ENCODE measurements at places on chromosomes 4 and X.

DNA sequence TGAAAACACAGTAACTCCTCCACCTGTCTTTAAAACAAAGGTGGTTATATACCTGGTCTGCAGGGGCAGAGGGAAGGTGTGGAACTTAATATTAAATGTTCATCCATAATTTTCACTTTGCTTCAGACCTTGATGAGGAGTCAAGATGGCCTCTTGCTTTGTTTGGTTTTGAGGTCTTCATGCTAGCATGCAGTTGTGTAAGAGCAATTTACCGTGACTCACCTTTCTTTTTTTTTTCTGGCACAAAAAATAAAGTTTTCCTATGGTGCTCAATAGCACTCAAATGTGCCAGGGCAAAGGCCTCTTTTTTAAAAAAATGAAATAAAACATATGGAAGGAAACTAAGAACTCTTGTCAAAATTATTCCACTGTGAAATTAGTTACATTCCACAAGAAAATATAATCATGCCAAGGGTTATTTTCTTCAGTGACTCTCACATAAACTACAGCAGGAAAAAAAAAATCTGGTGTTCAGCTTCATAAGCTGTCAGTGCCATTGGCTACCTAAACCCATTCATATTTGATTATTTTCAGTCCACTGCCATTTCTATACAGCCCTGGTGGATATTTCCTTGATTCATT is 128.2 kb downstream of the SLC7A11 start:
- no peak for DNase-seq

DNA sequence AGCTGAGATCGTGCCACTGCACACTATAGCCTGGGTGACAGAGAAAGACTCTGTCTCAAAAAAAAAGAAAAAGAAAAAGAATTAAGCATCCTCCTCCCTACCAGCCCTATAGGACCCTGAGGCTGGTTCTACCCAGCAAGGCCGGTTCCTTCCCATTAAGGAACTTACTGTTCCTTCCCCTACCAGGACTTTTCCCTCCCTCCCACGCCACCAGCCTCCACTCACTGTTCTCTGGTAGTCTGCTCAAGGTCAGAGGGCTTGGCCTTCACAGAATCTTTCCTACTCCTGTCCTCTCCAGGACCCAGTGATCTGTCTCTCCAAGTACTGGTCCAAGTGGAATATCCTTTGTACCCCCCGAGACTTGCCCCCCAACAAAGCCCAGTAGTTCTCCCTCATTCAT is 1.4 kb downstream of the GRIPAP1 start:
- DNase-seq = no peak

DNA sequence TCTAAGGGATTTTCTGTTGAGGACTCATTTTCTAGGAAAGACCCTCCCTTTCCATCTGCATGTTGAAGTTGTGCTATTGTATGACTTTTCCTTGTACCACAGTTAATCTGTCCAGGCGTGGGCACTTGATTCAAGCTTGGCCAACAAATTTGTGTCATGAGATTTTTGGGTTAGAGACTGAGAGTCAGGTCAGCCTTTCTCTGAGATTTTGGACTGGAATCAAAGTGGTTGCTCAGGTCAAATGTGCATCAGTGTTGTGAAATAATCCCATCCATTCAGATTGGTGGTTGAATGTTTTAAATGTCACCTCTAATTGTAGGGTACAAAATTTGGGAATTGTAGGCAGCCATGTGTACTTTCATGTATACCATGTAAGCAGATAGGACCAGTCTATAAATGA is 545.2 kb upstream of the IGFBP7 start:
- DNase-seq = no peak

GRCh38 chr4:147813109-147813773 is 81.4 kb downstream of the ARHGAP10 start:
- no peak for DNase-seq

DNA sequence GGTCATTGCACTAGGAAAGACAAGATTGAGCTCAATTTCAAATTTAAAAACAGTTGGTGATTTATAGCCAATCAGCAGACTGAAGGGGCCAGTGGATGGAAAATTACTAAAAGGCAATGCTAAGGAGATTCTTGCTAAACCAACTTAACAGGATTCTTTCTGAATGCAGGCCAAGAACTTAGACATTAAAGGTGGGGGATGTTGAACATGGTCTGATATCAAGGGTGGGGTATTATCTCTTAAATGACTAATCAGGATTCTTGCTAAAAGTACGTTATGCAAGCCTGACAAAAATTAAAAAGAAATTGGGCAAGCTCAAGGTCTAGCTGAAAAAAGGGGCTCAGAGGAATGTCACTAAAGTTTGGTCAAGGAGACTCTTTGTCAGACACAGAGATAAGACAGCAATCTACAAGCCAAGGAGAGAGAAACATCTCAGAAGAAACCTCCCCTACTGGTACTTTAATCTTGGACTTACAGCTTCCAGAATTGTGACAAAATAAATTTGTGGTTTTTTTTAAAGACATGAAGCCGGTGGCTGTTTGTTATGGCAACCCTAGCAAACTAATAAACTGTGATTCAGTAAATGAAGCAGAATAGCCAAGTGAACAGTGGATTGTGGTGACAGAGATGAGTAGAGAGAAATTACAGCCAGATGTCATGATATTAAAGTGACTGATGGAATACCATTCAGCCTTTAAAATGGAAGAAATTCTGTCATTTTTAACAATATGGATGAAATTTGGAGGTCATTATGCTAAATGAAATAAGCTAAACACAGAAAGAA is 120.3 kb upstream of the KLHL4 start:
- no peak for DNase-seq

DNA sequence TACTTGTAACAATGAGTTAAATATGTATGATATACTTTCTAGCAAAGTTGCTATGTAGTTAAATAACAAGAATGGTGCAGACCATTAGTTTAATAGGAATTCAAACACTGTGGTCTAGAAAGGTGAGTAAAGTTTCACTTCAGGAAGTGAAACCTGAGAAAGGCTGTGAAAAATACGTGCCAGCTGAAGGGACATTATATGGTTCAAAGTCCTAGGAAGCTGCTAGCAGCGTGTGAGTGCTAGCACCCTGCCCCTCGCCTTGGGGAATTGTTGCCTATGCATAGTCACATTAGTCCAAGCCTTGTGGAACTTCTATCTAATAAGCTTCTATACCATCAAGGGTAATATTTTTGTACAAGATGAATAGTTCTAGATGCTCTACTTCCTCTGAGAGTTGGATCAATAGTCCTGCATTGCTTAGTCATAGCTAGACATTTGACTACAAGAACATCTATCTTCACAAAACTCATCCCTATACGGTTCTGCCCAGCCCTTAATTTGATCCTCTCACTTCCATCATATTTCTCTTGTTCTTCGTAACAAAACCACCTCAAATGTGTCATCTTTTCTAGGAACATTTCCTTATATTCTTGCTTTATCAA is 45.8 kb upstream of the ARSJ start:
- DNase-seq = no peak
